Activated gamma-delta T cell treated with Interleukin-2 at 50 U/mL for 16 hours (primary cell): ENCODE measurements at places on chromosomes 1 and 21.

GRCh38 chr21:43994085-43994484 lies 18.0 kb upstream of the TRAPPC10 start:
- no peak for DNase-seq

- DNase-seq = peak; percentile 22
Observed at GRCh38 chr1:151972542-151973248, 21.0 kb downstream of the S100A10 start.

DNA sequence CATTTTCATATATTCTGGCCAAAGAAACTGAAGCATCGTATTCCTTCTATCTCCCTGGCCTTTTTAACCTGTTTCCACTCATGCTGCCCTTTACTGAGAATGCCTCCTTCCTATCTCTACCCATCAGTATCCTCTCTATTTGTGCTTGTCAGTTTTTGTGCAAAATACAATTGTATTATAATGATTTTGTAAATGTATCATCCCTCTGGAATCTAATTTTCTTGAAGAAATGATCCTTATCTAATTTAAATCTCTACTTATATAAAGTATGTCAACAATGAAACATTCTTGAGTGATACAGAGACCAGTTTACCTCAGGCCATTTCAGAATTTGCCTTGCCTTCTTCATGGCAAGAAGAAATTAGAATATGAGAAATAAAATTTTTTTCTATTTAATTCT lies 59.0 kb upstream of the TEKT2 start:
- DNase-seq = no peak

DNA sequence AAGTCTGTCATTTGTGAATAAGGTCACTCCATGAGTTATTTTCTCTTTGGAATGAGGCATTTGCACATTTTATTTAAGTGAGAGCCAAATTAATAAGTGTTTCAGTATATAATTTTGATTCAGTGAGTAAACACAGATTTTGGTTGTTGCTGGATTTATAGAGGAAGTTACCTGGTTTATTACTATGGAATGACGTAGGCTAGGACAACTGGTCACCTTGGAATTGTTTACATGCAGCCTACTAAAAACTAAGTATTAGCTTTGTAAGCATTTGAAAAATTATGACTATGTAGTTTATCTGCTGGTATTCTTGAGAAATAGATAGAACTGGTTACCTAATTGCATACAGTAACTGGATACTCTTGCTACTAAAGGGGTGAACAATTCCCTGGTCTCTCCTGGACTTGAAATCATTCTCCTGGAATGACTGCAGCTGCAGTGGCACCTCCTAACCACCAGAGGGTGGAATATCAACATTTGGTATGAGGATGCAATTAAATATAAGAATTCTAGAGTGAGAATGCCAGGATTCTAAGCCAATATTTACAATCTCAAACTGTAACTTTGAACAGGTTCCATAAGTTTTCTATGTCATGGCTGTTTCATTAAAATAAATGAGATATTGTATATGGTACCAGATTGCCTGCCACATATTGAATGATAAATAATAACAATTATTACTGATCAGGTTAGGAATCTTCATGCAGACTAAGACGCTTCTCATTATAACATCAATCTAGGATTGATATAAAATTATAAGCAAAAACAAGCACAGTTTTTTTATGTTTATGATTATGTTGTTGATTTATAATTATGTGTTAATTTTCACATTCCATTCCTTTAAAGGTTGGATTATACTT lies 3.5 kb upstream of the KRTAP27-1 start:
- peak; percentile 5 for DNase-seq

GRCh38 chr1:104132382-104132973 lies 382.8 kb downstream of the AMY1C start:
- no peak for DNase-seq

- no peak for DNase-seq
Observed at GRCh38 chr1:244414543-244414942, 37.2 kb downstream of the ADSS2 start.

DNA sequence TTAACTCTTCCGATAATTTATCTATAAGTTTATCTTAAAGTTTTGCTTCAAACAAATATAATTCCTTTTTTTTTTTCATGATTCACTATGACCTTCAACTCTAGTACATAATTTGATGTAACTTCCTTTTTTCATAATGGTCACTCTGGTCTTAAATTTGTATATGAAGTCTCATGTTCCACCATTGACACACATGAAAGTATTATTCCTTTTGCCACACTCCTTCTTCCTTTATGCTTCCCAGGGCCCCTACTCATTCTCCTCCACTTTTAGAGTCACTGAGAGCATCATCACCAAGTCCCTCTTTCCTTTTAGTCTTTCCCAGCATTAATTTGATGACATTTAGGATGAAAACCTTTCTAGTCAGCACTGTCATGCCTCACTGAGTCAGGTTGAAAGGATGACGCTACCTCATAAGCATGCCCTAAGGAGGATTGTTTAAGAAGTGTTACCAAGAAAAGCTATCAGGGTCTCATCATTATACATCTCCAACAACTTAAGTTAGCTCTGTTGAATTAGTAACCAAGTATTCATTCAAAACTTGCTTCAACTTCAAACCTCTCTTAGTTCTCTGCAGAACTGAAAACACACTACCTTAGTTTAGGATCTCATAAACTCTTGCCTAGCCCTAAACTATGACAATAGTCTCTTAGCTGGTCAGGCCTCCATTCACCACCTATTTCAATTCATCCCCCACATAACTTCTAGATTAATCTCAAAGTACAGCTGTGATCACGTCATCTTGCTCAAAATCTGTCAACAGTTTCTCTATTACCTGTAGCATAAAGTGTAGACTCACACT lies 14.5 kb downstream of the AUNIP start:
- DNase-seq = no peak

GRCh38 chr1:33459691-33460090 lies 12.8 kb upstream of the ZSCAN20 start:
- DNase-seq = no peak

- no peak for DNase-seq
Observed at GRCh38 chr1:171881442-171881841, 40.1 kb downstream of the DNM3 start.

- DNase-seq = no peak
Observed at GRCh38 chr1:175204330-175204729, 11.8 kb upstream of the KIAA0040 start.

- DNase-seq = no peak
Observed at GRCh38 chr1:27132624-27133023, 22.3 kb downstream of the SLC9A1 start.

- DNase-seq = no peak
Observed at GRCh38 chr1:153626904-153627714, at the start of gene S100A13. Gene S100A13 (minus strand): TSS chr1:153627505. CDS start chr1:153626472, 1,033 bp downstream.

GRCh38 chr1:231919886-231920285 lies 293.3 kb downstream of the DISC1 start:
- peak; percentile 18 for DNase-seq

GRCh38 chr1:155174324-155175280 lies 953 bp downstream of the TRIM46 start:
- DNase-seq = peak; percentile 44

GRCh38 chr1:197515421-197515820 lies 247.4 kb downstream of the CRB1 start:
- no peak for DNase-seq

DNA sequence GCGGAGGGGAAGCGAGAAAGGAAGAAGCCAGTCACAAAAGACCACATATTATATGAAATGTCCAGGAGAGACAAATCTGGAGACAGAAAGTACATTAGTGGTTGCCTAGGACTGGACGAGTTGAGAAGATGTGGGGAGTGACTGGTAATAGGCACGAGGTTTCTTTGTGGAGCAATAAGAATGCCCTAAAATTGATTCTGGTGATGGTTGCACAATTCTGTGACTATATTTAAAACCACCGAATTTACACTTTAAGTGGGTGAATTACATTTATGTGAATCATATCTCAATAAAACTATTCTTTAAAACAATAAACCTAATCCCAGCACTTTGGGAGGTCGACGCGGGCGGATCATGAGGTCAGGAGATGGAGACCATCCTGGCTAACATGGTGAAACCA lies 63.1 kb downstream of the ZNF281 start:
- DNase-seq = no peak

DNA sequence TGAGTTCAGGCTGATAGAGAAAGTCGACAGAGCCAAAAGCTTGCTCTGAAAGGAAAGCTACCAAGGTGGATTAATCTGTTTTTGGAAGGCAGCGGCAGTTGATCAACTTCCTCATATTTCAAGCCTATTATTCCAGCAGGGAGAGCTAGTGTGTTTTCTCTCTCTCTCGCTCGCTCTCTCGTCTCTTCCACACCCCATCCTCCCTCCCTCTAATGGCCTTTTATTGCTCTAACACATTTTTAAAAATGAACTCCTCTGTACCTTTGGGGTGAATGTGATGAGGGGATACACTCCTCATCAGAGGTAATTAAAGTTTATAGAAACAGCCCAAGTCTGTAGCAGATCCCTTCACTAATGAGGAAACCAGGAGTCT lies 126.4 kb downstream of the CLIC6 start:
- no peak for DNase-seq

DNA sequence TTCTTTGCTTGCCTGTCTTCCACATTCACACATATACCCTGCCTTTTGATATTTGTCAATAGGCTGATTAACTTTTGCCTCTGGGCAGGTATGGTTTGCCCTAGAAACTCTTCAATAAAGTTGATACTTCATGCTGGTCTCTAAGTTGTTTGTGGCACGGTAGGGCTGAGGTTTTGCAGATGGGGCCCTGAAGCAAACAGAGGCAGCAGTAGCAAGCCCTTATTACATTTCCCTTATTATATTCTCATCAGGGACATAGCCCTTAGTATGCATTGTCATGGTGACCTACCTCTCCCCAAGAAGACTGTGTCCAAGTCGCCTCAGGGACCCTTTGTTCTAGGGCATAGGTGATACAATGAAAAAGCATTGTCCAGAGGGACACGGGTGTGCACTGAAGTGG lies at the start of gene OR6P1:
TSS of gene OR6P1 (minus strand) at position 101 of the 400 bp plus-strand sequence. CDS start 6,976 bp downstream, outside the sequence.
- no peak for DNase-seq

- no peak for DNase-seq
Observed at GRCh38 chr1:178818416-178818815, 52.5 kb downstream of the ANGPTL1 start.

- no peak for DNase-seq
Observed at GRCh38 chr1:171055966-171056643, 34.6 kb upstream of the FMO3 start.

GRCh38 chr1:108537976-108538375 lies 21.9 kb upstream of the EEIG2 start:
- no peak for DNase-seq
